Cardiac fibroblast (primary cell): ENCODE measurements at places on chromosomes 11 and 22.

DNA sequence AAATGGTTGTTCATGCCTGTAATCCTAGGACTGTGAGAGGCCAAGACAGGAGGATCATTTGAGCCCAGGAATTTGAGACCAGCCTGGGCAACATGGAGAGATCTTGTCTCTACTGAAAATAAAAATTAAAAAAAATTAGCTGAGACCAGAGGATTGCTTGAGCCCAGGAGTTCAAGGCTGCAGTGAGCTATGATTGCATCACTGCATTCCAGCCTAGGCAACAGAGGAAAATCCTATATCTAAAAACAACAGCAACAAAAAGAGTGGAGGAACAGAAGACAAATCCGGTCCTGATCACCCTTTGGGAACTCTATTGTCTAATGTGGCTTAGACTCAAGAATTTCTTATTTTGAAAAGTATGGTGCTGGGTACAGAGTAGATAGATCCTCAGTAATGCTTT lies 17.3 kb downstream of the BARX2 start:
- DNase-seq, result no peak

- no peak for DNase-seq
These were observed 906 bp upstream of the NAA40 start for GRCh38 chr11:63937713-63938478.

DNA sequence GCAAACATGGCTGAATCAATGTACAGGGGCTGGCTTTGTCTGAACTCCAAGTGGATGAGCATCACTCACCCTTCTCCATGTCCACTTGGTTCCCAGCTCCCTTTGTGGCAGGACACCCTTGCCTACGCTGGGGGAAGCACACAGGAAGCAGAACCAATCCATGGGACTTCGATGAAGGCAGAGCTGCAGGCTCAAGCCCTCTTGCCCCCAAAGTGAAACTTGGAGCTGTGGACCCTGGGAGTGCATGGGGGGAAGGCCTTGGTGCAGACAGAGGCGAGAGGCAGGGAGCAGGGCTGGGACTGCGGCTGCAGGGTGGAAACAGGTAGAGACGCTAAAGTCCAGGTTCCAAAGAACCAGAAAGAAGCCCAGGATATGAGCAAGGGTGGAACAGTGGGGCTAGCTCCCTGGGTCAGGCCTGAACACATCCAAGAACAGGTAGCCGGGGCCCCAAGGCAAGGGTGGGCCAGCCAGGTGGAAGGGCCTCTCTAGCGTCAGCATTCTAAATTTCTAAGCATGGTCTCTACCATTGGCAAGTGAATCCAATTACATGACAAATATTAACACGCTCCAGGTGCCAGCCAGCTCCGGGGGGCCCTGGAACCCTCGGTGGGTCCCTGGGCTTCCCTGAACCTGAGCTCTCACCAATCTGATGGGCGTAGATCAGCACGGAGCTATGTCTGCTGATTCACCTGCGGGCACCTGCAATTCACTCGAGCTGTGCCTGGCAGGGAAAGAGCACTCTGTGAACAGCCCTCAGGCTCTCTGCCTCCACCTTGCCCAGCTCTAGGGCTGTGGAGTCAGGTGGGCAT lies 532.8 kb downstream of the BRD1 start:
- DNase-seq, result no peak

DNA sequence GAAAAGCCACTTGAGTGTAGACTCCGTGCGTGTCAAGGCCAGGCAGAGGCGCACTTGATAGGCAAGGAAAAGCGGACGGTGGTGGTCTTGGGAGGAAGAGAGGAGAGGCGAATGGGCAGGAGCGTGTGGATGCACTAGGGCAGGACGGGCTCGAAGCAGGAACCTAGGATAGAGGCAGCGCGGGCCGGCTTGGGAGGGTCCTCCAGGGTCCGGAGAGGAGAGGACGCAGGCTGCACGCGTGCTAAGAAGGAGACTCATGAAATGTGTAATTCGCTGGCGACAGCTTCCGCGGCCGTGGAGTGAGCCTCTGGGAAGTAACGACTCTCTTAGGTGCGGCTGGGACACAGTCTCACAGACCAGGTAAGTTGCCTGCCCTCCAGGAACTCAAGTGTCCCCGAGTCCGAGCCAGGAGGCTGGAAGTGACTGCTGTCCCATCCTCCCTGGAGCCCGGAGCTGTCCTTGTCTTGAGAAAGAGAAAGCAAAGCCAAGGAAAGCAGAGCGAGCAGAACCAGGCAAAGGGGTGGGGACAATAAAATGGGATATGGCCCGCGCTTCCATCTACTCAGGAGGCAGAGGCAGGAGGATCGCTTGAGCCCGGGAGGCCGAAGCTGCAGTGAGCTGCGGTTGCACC lies 874 bp upstream of the IL17RA start:
- DNase-seq, result no peak

DNA sequence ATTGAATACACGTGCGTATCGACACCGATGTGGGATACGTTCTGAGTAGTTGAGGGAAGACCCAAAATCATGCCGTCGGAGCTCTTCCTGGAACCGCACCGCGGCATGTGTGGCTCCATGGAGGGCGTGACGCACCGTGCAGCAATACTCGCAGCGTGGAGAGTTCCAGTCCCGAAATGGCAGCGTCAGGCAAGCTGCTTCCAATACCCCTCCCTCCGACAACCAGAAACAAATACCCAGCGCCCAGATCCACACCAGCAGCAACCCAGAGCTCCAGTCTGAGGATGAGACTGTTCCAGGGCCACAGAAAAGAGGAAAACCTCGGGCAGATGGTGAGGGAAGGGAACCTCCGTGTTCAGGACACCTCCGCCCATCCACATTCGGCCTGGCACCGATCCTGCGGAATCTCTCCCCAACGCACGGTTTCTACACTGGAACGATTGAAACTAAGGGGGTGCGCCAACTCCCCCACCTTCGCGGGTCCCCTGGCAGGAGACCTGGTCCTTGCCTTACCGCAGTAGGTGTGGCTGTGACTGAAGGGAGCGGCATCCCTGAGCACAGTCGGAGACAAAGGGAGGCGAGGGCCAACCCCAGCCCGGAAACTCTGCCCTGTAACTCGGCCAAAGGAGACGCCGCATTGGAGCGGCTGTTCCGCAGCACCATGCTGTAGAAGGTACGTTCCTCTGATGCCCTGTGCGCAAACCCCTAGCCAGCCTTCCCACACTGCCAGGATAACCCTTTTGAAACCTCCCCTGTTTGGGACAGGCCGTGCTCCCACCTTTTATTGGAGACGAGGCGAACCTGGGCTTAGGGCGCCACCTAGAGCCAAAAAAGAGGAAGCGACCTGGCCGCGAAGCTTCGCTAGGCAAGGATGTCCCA lies 28.2 kb downstream of the DBX1 start:
- peak; percentile 72 for DNase-seq

- DNase-seq, result no peak
These were observed 86.0 kb downstream of the DGCR2 start for GRCh38 chr22:19036229-19036522.

GRCh38 chr11:67505605-67506396 lies 638 bp upstream of the PITPNM1 start:
- peak; percentile 91 for DNase-seq

GRCh38 chr22:46770726-46771125 lies 8.3 kb downstream of the TBC1D22A start:
- DNase-seq, result no peak

DNA sequence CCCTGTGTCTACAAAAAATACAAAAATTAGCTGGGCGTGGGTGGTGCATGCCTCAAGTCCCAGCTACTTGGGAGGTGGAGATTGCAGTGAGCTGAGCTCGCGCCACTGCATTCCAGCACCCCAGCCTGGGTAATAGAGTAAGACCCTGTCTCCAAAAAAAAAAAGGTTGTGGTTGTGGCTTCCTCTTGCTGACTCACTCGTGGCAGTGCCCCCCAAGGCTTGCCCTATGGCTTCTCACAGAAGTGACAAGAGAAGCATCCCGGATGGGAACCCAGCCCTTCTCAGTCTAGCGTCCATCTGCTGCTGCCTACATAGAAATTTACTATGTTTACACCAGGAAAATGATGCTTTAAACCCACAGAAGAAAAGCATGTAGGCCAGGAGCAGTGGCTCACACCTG lies 68.5 kb upstream of the PITPNB start:
- DNase-seq, result peak; percentile 72

DNA sequence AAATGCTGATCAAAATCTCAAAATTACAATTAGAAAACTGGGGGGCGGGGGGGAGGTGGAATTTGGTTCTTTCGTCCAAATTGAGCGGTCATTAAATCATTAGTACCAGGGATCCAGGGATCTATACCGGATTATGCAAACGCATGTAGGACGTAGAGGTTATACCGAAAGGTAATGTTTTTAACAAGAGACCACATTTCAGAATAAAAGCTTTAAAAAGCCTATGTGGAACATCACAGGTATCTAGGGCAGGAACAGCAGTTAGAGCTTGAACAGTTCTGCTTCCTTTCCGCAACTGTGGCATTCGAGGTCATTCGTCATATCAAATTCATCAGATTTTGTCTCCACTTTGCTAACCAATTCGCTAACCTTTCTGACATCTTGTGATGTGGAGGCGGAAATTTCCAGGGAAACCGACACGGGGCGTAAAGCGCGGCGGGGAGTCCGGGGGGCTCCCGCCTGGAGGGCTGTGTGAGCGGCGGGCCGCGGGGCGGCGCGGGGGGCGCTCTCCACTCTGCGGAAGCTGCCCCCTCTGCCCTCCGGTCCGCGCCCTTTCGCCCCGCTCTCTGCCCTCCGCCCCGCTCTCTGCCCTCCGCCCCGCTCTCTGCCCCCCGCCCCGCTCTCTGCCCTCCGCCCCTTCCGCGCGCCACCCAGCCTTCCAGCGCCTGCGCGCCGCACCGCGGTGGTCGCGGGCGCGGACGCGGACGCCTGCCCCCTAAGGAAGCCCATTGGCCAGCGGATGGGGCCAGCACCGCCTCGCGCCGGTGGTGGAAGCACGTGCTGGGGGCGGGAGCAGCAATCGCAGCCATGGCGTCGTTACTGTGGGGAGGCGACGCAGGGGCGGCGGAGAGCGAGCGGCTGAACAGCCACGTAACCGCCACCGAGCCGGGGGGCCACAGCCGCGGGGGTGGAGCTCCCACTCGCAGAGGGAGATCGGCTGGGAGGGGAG lies at the start of gene DDX25:
TSS of gene DDX25 (plus strand) at position 798 of the 949 bp plus-strand sequence. CDS start at position 808, 10 bp downstream.
- no peak for DNase-seq

DNA sequence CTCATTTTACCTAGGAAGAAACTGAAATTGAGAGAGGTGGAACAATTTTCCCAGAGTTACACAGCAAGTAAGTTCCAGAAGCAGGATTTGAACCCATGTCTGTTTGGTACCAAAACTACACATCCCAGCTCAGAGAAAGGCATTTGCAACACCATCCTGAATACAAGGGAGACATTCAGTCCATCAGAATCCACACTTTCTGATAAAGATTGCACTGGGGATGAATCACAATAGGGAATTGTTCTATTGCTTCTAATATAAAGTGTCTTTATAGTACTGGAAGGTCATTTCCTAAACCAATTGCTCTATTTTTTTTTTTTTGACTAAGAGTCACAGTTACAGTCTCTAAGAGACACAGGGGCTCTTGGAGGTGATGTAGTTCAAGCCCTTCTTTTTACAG lies 208.1 kb upstream of the CADM1 start:
- DNase-seq, result no peak

GRCh38 chr11:86143087-86144030 lies 74.5 kb upstream of the PICALM start:
- DNase-seq, result no peak

DNA sequence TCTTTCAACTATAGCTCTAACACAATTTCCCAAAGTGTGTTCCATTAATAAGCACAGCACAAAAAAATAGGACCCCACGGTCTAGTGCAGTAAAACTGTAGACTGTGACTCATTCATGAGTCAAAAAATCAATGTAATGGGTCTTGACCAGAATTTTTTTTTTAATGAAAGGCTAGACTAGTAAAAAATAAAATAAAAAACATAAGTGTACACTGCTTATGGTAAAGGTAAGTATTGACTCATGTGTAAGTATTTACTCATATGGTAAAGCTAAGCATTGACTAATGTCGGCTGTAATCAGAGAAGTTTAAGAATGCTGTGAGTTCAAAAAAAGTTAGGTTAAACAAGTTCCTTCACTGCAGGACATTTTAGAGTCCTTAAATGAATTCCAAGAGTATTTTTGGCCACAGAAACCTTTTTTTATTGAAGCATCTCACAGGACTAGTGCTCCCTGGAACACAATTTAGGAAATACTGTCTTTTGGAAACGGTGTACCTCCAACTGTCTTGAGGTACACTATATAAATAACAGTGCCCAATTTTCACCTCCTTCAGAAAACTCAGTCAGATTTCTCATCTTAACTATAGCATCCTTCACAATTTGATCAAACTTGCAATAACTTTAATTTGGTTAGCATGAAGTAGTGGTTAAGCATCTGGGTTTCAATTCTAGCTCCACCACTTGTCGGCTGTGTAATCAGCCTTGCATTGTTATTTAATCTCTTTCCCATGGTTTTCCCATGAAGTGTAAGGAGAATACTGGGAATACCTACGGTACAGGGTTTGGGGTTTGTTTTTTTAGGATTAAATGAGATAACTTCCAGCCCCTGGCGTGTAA lies 2.1 kb downstream of the CCDC73 start:
- no peak for DNase-seq
